ENCODE measurements at places on chromosomes 6 and 20.
A peak's percentile ranks its signal among the peaks of the same experiment; 100 is the strongest.

GRCh38 chr6:158337332-158337731 is 25.1 kb downstream of the TULP4 start:
- no peak for DNase-seq

DNA sequence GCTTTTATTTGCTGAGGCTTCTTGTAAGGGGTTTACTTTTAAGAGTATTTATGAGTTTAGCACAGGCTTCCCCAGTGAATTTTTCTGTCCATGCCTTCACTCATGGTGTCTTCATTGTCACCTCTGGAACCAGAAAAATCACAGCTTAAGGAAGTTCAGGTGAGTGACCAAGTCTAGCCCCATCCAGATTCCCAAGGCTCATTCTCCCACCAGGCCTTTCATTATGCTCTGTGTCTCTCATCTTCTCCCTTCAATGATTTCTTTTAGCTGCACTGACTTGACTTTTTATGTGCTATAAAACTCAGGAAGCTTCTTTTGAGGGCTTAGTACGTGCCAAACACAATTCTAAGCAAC is 64.9 kb upstream of the NEDD9 start:
- no peak for DNase-seq

DNA sequence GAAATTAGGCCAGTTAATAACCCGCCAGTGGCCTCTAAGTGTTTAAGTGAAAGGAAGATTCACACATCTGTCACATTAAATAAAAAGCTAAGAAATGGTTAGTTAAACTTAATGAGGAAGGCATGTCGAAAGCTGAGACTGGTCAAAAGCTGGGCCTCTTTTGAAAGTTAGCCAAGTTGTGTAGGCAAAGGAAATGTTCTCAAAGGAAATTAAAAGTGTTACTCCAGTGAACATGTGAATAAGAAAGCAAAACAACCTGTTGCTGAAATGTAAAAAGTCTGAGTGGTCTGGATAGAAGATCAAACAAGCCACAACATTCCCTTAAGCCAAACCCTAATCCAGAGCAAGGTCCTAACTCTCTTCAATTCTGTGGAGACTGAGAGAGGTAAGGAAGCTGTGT is 10.9 kb upstream of the MTRF1L start:
- peak; percentile 49 for DNase-seq

GRCh38 chr6:53151676-53152075 is 3.0 kb upstream of the GCM1 start:
- DNase-seq, result peak; percentile 34

GRCh38 chr6:170360476-170360875 is 53.9 kb downstream of the FAM120B start:
- DNase-seq, result peak; percentile 56

GRCh38 chr20:3590164-3590563 is 73.0 kb downstream of the GFRA4 start:
- no peak for DNase-seq

GRCh38 chr6:169999367-169999766 is 247.9 kb downstream of the ERMARD start:
- peak; percentile 18 for DNase-seq

DNA sequence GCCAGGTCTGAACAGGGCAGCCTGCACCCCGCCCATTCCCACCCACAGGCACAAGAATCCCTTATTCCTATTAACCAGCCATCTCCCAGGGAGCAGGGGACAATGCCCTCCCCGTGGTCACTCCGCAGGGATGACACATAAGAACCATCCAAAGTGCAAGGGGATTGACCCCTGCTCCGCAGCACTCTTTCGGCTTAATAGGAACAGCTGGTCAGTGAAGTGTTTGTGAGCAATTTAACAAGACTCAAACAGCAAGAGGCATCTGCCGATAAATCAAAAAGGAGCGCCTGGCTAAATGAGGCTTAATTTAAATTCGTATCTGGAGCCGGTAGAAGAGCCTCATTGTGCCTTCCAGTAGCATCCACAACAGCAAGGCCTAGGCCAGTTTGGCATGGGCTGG is 389.4 kb downstream of the RNGTT start:
- DNase-seq, result no peak

- DNase-seq, result no peak
Measured at GRCh38 chr6:19983374-19983773, 146.2 kb downstream of the ID4 start.

- no peak for DNase-seq
Measured at GRCh38 chr20:52684176-52684575, 288.0 kb upstream of the TSHZ2 start.

DNA sequence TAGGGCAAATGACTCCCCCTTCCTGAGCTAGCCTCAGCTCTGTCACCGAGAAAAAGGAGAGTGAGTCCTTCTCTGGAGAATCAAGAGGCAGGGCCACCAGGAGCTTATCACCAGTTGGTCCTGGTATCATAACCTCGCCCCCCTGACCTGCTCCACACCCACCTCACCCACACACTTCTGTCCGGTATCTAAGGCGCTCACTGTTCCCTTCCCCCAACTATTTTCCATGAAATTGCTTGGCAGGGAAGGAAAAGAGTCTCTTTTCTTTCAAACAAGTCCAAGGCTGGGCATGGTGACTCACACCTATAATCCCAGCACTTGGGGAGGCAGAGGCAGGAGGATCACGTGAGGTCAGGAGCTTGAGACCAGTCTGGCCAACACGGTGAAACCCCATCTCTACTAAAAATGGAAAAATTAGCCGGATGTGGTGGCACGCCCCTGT is 77.6 kb downstream of the ZMYND8 start:
- DNase-seq, result peak; percentile 40

GRCh38 chr20:52722926-52723688 is 249.1 kb upstream of the TSHZ2 start:
- no peak for DNase-seq

DNA sequence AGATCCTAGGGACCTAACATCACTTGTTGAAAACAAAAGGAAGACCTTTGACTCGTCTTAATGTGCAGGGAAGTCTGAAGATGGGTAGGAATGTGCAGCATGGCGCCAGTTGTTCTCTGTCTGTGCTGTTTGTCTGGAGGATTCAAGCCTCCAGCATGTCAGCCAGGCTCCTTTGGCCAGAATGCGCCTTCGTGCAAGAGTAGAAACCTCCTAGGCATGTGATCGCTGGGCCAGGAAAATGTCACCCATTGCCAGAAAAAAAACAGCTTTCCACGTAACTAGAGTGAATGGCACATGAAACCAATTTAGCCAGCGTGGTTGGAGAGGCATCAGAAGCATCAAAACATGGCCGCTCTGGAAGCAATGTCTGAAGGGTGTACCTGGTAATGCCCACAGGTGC is 132.7 kb downstream of the EDN1 start:
- DNase-seq, result no peak

GRCh38 chr6:70107852-70108629 is 194.8 kb downstream of the COL9A1 start:
- peak; percentile 66 for DNase-seq

- no peak for DNase-seq
Measured at GRCh38 chr20:59145924-59146779, 17.5 kb upstream of the ZNF831 start.

DNA sequence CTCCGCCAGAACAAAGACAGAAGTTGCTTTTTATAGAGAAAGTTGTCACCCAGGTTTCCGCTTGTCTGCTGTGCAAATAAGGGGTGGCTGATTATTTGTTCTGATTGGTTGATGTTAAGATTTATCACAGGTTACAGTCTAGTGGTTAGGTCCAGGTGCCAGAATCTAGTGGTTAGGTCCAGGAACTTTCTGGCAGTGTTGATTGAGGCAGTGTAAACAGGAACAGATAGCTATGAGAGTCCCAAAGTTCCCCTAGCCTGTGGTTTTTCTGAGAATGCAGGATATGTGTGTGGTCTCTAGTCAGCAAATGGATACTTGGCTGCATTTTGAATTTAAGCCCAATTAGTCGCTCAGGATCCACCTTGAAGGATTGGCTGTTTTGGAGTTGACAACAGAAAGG is 148.0 kb downstream of the TMEM200A start:
- DNase-seq, result peak; percentile 88

DNA sequence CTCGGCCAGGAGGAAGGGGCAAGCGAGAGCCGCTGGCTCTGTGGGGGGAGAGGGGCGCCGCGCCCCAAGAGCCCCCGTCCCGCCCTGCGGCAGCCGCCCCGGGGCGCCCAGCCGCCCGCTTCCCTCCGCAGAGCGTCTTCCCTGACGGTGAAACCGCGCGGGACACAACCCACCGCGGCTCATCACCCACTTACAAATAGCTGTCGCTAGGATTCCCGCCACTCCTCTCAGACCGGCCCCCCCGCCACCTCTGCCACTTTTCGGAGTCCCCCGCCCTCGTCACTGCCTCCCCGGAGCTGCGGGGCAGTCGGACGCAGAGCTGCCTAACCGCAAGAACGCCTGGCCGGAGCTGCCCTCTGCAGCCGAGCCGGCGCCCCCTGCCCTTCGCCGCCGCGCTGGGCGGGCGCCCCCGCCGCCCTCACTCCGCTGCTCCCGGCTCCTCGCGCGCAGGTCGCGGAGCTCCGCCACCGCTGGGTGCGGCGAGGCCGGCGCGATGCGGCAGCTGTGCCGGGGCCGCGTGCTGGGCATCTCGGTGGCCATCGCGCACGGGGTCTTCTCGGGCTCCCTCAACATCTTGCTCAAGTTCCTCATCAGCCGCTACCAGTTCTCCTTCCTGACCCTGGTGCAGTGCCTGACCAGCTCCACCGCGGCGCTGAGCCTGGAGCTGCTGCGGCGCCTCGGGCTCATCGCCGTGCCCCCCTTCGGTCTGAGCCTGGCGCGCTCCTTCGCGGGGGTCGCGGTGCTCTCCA is at the start of gene SLC35D3:
SLC35D3 (plus strand) TSS at position 366 of the 749 bp plus-strand sequence; CDS start at position 494, 128 bp downstream.
- no peak for DNase-seq

DNA sequence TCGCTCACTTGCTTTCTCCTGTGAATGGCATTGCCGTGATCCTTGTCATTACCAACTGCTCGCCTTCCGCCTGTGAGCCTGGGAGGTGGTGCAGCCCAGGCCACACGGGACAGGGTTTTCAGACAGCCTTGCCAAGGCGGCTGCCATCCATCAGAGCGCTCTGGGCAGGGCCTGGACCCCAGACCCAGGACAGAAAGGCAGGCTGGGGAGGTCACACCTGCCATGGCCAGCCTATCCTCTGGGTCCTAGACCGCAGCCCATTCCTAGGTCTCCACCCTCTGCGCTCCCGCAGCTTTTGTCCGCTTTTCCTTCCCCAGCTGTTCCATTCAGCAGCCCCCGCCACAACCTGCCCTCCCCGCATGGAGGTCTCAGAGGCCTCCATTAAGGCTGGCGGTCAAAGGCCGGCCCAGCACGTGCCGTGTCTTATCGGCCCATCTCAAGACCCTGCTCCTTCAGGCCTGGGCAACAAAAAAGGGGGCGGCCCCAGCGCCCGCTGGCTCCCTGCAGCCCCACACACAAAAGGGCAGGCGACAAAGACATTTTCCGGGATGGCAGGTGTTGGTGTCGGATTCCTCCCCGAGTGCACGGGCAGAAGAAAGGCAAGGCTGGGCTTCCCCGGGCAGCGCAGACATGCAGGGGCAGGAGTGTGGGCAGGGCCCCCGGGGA is 28.1 kb downstream of the INSM1 start:
- DNase-seq, result no peak

DNA sequence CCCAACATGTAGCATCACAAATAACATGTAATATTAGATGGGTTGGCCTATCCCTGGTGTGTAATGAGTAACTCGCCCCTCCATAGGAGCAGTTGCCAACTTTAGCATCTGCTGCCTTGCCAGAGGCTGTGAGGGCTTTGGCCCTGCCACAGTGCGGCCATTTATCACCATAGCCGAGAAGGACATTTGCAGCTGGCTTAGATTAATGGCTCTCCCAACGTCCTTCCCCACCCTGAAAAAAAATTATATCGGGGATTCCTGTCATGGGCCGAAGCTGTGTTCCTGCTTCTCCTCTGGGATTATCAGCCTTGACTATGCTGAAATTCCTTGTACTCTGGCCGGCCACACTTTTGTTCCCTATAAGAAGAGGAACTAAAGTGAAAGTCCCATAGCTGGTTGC is 7.6 kb upstream of the ADIG start:
- no peak for DNase-seq

GRCh38 chr6:111743862-111744692 is 129.2 kb downstream of the FYN start:
- DNase-seq, result peak; percentile 86

- DNase-seq, result peak; percentile 35
Measured at GRCh38 chr20:44083220-44083933, 103.6 kb downstream of the JPH2 start.

DNA sequence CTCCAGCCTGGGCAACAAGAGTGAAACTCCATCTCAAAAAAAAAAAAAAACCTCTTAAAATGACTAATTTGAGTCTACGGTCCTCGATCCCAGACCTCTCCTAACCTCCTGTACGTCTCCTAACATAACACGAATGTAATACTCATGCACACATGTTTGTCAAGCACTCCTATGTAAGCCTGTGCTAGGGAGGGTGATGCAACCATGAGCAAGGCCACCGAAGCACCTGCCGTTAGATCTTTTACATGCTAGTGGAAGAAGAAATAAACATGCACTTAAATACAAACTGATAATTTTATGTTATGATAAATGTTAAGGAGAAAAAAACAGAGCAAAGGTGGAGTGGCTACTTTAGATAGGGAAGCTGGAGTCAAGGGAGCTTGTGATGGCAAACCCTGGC is 72.3 kb upstream of the BEND3 start:
- DNase-seq, result no peak

DNA sequence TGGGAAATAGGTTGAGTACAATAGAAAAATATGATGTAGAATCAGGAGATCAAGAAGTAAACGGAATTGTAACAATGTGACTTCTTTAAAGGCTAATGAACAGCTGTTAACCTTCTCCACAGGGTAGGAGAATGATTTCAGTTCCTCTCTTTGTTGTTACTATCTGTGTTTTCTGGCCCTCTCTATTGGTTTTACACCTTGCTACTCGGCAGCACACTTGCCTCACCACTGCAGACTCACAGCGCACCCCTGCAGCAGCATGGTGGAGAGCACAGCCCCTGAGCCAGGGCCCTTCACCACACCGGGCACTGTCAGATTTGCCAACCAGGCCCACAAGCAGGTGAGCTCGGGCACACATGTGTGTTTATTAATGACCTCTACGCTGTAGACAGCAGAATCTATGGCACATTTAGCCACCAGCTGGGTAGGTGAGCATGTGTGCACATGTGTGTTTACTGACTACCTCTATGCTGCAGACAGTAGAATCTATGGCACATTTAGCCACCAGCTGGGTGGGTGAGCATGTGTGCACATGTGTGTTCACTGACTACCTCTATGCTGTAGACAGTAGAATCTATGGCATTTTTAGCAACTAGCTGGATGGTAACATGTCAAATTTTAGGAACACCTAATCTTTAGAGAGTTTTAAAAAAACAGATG is 16.8 kb downstream of the SFT2D1 start:
- DNase-seq, result no peak

DNA sequence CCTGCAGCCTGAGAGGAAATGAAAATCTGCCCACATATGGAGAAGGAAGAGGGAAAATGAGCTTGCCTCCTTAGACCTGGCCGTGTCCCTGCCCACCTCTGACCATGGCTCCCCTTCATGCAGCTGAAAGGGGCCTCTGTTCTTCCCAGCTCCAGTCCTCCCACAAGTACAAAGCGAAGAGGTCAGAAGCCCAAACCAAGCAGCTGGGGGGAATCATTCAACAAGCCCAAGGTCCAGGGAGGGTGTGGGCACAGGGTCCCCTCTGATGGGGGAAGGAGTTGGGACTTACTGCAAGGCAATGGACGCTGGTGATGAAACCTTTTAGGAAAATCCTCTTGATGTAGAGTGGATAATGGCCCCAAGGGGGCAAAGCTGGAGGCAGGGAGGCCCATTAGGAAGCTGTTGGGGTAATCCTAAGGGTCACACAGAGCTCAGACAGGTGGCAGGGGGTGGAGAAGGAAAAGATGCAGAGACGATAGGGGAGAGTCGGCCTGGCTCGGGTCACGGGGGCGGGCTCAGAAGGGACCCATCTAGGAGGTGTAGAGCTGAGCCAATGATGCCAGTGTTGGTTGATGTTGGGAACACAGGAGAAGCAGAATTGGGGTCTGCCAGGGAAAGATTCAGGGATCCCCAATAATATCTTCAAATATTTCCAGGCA is 16.1 kb upstream of the GRM4 start:
- no peak for DNase-seq
